ENCODE measurements at places on chromosomes 1 and 21.

- no peak for DNase-seq
Observed at GRCh38 chr1:214603819-214604252, 841 bp downstream of the CENPF start.

DNA sequence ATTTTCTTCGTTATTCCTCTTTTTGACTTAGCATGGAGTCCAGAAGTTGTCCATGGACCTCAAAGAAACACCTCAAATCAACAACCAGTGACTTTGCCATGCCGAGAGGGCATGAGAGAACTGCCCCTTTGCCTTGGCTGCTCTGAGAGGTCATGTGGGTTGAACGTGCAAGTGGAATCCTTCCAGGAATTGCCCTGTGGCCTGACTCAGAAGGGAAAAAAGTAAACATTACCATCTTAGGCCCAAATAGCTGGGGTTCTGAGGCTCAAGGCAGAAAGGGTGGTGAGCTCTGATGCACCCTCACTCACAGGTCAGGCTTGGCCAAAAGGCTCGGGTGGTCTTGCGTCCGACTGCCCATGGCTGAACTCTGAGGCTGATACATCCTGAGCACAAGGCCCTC, 15.1 kb downstream of the STUM start:
- no peak for DNase-seq

GRCh38 chr1:31509124-31510072, 66.9 kb upstream of the TINAGL1 start:
- DNase-seq, result no peak

- no peak for DNase-seq
Observed at GRCh38 chr1:184757406-184757805, 2.7 kb upstream of the EDEM3 start.

DNA sequence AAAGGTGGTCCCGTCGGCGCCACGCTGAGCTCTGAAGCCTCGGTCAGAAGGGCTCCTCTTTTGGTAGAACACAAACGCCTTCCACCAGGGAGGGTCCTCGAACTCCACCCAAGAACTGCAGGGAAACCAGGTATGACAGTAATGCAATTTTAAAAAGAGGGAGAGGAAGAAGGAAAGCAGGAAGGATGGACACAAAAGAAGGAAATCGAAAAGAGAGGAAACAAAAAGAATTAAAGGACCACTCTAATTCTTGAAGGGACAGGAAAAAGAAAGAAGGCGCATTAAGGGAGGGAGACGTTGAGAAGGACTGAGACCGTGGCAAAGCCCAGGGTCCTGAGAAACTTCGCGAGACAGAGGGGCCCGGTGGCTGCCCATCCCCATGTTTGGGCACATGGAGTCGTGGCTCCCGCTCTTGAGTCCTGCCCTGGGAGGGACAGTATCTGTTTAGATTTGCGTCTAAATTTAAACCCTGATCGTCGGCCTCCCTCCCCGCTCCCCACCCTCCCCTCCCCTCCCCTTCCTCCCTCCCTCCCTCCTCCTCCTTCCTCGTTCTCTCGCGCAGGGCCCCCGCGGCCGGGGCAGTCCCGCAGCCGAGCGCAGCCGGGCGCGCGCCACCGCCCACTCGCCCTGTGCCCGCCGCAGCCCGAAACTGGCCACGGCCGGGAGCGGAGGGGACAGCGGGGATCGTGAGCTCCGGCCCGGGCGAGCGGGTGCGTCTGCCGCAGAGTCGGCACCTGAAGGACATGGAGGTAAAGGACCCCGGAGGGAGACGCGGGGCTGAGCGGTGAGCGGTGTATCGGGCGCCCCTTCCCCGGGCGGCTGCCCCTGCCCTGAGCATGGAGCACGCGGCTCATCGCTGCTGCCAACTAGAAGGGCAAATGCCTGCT, at the start of gene RCSD1:
Gene RCSD1, plus strand, starts transcription at position 552 of the 887 bp plus-strand sequence. Its CDS starts 192 bp downstream, at position 744.
- peak; percentile 60 for DNase-seq

DNA sequence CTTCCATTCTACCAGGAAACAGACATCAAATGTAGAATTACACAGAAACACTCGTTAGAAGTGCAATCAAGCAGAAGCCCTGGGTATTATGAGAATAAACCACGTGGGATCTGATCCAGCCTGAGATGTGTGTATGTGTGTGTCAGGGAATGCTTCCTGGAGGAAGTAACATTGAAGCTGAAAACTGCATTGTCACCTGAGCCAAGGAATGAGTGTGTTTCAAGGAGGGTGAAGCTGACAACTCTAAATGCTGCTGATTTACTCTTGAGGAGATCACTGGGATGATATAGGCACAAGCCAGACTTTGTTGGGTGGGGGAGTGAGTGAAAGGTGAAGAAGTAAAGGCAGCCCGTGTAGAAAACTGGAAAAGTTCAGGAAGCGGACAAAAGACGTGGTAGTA, 27.6 kb downstream of the FAAH start:
- no peak for DNase-seq

- no peak for DNase-seq
Observed at GRCh38 chr1:231558708-231559185, 30.3 kb downstream of the TSNAX start.

GRCh38 chr1:241390526-241390925, 33.5 kb upstream of the RGS7 start:
- DNase-seq, result no peak

- DNase-seq, result no peak
Observed at GRCh38 chr21:37658817-37659458, 257.3 kb downstream of the KCNJ6 start.

DNA sequence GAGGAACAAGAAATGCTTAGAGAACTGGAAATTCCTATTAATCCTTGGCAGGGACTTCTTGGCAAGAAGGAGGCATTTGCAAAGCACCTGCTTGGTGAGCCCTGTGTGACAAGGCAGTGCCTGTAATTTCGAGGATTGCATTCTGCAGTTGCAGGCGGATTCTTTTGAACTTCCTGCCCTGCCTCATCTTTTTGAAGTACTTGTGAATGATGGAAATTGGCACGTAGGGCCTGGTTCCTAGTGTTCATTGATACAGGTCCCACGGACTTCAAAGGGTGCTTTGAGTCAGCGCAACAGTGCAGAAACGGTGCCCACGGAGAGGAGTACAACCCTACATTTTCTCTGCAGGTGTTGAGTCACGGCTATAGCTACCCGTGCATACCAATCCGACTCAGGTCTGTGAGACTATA, 6.4 kb downstream of the HUNK start:
- DNase-seq, result no peak

DNA sequence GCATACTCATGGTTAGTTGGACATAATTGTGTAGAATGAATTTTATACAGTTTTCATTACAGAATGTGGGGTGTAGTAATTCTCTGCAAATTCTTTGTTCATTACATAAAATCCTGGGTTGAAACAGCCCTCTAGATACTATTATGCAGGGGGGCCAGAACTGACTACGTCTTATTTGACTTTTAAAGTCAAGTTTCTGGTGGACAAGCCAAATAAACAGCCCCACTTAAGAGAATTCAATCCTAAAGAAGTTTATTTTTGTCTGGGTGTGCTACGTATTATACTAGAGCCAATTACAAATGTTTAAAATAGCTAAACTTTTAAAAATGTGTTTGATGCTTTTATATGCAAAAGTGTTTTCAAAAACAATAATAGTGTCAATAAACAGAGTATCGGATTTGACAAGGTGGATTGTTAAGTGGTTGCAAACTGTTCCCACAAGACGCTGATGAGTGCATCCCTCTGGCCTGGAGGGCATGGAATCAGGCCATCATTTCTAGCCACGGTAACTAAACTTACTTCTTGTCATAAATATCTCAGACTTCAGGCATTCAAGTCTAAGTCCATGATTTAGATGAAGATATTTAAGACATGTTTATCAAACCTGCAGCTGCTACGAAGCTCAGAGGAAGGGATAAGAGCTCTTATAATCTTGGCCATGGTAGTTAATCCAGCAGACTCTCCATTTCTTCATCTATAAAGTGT, 646.3 kb downstream of the KIF26B start:
- no peak for DNase-seq

- no peak for DNase-seq
Observed at GRCh38 chr1:7253118-7253480, 467.8 kb downstream of the CAMTA1 start.

- DNase-seq, result no peak
Observed at GRCh38 chr1:195962051-195962450, 646.2 kb downstream of the KCNT2 start.

- no peak for DNase-seq
Observed at GRCh38 chr1:229185963-229186362, 84.9 kb upstream of the RAB4A start.

DNA sequence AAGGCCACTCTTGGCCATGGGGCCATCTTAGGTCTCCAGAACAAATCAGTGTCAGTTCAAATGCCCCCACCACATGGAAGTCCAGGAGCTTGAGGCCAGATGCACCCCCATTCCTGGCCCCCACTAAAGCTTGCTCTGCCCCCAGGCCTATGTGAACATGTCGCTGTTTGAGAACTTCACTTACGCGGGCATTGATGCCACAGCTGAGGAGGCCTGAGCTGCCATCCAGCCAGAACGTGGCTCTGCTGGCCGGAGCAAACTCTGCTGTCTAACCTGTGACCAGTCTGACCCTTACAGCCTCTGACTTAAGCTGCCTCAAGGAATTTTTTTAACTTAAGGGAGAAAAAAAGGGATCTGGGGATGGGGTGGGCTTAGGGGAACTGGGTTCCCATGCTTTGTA, 15.1 kb upstream of the MPL start:
- DNase-seq, result no peak

DNA sequence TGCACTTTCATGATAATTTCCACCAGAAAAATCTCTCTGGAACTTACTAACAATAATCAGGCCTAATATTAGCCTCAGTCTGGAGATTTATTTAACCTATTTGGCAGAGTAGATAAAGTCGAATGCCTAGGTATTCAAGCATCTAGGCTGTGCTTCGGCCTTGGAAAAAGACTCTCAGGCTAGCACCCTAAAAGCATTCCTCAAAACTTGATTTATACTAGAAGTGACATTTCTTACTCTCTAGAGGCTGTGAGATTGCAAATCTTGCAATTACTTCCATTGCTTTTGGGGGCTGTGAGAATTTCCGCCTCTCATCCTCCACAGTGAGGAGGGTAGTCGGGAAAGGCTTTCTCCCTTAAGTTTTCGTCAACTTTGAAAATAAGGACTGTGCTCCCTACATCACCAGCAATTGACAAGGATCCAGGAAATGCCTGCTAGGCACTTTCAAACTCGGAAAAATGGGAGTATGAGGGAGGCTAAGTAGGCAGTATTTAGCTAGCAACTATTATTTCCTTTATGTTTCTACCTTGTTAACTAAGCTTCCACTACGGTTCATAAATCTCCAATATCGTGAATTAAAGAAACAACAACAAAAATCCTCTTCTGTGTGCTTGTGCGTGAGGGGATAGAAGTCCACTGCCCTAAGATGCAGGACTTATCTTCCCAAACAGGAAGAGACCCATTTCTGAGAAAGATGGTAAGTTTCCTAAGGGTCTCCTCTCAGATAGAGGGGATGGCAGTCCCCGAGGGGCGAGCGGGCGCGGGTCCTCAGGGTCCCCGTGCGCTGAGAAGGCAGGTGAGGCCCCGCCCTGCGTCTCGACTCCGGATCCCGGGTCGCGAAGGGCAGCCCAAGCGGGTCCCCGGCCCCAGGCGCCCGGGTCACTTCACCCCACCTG, 1.1 kb upstream of the LMO4 start:
- DNase-seq, result no peak

- DNase-seq, result no peak
Observed at GRCh38 chr1:110520827-110521226, 1.9 kb upstream of the KCNA10 start.

DNA sequence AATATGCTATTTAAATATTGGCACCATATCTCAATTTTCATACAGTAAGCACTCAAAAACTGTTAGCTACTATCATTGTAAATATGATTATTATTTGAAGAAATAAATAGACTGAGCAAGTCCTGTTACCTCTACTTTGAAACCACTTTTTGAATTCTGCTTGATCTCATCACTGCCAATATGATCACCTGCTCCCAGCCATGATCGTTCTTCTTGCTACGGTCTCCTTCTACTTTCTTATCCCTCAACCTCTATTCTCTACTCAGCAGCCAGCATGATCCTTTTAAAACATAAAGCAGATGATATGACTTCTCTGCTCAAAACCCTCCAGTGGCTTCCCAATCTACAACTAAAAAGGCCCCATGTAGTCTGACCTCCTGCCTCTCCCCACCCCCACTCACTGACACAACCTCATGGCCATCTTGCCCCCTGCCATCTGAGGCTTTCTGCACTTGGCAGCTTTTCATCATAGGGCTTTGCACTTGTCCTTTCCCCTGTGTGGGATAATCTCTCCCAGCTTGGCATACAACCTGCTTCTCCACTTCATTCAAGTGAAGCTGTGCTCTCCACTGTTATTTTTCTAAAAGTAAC, 27.2 kb downstream of the CD34 start:
- no peak for DNase-seq

DNA sequence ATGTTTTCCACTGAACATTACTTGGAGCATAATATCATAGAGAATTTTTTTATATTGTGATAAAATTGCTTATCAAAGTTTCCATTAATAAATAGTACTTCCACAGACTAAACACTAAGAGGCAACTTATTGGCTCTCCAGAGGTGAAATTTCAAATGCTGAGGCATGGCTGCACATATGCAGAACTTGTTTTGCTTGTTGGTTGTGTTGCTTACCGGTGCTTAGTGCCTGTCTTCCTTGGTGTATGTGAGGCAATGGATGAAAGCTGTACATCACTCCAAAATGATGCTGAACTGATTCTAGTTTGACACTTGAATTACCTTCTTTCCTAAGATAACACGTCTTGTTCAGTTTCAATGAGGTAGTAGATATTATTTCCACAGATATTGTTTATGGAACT, 29.8 kb upstream of the GPR52 start:
- no peak for DNase-seq

- no peak for DNase-seq
Observed at GRCh38 chr1:21189421-21189820, 12.7 kb upstream of the EIF4G3 start.

DNA sequence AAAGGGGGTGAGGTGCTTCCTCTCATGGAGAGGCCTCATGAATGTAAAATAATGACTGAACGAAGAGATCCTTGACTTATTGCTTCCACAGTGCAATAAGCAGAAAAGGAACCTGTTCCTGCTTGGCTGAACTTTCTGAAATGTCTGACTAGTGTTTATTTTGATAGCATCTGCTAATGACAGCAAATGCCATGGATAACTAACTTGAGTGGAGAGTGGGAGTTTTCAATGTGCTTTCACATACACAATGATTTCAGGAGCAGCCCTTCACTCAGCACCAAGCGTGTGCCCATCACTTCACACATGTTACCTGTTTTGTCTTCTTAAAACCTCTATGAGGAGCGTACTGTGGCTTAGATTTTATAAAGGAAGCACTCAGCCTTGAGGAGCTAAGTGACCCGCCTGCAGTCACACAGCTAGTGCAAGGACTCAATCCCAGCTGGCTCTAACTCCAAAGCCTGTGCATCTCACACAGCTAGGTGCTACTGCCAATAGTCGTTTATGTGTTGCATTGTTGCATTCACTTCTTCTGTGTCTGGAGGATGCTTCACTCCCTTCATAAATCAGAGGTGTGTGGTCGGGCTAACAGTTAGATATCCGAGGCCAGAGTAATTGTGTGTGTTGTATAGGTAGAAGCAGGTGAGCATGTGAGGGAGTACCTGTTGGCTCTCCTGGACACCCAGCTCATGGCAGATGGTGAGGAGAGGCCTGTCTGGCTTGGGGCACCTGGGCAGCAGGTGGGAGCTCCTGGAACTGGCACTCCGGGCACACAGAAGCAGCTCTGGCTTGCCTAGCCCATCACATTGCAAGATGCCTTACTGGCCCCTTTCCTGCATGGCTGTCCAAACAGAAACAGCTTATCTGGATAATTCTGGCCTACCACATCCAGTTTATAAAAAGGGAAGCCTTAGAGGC, 12.8 kb downstream of the CASQ2 start:
- peak; percentile 67 for DNase-seq

GRCh38 chr21:16644685-16645084, 868.2 kb upstream of the CXADR start:
- no peak for DNase-seq

- no peak for DNase-seq
Observed at GRCh38 chr1:44798481-44799365, 1.5 kb upstream of the PLK3 start.
